H9 (cell line): ENCODE measurements at places on chromosomes 1 and 21. TPM values are rescaled to one million over a fixed set of nuclear protein-coding genes. Genes with fewer than 3 reads are reported as not detected.

DNA sequence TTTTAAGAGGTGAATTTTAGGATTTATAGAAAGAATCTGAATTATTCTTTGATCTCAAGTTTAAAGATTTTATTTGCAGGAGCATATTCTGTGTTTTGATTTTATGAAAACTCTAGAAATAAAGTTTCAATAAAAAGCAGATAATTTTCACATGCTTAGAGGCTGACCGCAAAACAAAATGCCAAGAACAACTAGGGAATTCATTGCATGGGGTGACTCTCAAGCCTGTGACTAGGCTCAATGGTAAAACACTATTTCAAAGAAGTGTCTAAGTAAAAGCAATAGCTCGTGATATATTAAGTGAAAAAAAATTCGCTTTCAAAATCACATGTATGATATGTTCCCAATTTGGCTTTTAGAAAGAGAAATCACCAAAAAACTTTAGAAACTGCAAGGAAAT, 49.6 kb downstream of the RPL5 start:
- H3K4me3 ChIP-seq: no peak overlapping the region
- no peak overlapping the region for H3K27ac ChIP-seq
- no peaks in the 10 kb centered on the region for H3K4me1 ChIP-seq
- no peak for DNase-seq

- no peak for DNase-seq
- no peaks in the 10 kb centered on the region for H3K27me3 ChIP-seq
- H3K36me3 ChIP-seq: no peaks in the 10 kb centered on the region
Measured at GRCh38 chr1:197763769-197764168, 11.5 kb downstream of the DENND1B start.

The PGLYRP4 gene
- total RNA-seq: not detected in 2 replicates

The NBPF14 gene
- 3.5 and 4.9 TPM in 2 replicates for total RNA-seq

The HAO2 gene
- 0.13 and 0.61 TPM in 2 replicates for total RNA-seq

The IKBKE gene
- 5.7 and 6.6 TPM in 2 replicates for total RNA-seq

The SERPINC1 gene
- total RNA-seq: not detected in 2 replicates

The REG4 gene
- total RNA-seq: not detected in 2 replicates

- H3K27me3 ChIP-seq: peaks cover 8% of the 10 kb centered on the region; the same call in 1 of the 2 replicates
- DNase-seq: no peak
- H3K36me3 ChIP-seq: peaks cover 4% of the 10 kb centered on the region; the same call in 1 of the 2 replicates
- no peak overlapping the region for H3K27ac ChIP-seq
- H3K4me3 ChIP-seq: no peak overlapping the region
- H3K4me1 ChIP-seq: no peaks in the 10 kb centered on the region
Measured at GRCh38 chr1:9293241-9293532, 493 bp downstream of the SPSB1 start.

- H3K27me3 ChIP-seq: no peaks in the 10 kb centered on the region
- H3K4me1 ChIP-seq: no peaks in the 10 kb centered on the region
- DNase-seq: no peak
- H3K27ac ChIP-seq: no peak overlapping the region
- H3K36me3 ChIP-seq: no peaks in the 10 kb centered on the region
Measured at GRCh38 chr1:81477710-81478109, 323.0 kb upstream of the ADGRL2 start.

DNA sequence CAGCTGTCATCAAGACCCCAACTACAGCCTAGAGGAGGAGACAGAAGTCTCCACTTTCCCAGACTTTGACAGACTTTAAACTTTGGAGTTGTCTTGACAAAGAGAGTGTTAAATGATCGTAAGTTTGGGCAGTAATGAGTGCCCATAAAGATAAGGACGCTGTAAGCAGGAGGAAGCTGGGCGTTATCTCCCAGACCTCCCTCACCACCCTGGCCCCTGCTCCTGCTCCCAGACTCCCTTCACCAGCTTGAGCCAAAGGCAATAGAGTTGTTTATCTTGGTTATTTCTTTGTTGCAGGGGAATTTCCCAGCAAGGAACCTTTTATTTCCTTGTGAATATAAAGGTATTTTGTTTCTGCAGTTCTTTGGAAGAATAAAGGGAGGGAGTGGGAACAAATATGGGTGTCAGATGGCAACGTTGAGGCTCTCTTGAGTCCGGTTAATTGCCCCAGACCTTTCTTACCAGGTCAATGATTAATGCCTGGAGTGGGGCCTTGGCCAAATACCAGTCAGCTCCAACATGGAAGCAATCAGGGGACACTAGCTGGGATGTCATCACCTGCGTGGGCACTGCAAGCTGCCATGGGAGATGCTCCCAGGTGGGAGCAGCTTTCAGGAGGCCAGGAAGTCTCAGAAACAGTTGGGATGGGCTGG, 4.4 kb downstream of the PIGR start:
- no peaks in the 10 kb centered on the region for H3K4me1 ChIP-seq
- no peaks in the 10 kb centered on the region for H3K27me3 ChIP-seq
- H3K36me3 ChIP-seq: no peaks in the 10 kb centered on the region
- no peak overlapping the region for H3K4me3 ChIP-seq

DNA sequence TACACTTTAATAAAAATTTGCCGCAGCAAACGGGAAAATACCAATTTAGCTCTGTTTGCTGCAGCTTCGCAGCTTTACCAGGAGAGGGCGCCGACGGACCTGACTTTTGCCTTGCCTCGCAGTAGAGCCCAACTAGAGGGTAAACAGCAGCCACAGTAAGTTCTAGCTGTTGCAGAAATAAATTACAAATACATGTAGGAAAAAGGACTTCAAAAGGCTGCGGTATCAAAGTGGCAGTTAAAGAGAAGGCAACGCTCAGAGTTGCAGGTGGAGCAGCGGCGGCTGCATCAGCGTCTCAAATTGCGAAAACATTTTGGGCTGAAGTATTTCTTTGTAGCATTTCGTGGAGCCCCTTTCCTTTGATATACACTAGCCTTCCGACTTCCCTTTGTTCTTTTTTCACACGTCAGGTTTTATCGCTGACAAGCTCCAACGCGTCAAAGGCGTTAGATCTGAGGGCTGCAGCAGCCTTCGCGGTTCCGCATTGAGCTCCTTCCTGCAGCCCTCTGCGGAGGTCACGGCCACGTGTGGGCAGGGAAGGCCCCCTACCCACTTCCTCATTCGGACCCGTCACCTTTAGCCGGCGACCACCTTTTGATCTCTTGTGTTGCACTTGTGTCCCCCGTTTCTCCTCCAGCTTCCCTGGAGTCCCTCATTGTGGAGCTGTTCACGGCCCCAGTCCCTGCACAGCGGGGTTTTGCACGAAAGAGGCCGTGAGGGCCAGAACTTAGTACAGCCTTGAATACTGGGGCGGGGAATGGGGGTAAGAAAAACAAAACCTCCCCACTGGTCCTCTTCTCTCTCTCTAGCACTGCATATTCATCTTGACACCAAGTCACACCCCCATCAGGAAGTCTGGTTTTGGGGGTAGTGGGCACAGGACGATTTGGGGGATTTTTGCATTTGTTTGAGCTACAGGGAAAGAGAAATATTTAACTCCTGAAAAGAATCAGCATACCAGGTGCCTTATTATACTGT, 72.8 kb downstream of the S1PR1 start:
- H3K4me3 ChIP-seq: peak overlapping the region; percentile 83
- peak; percentile 61 for DNase-seq
- peaks cover 3% of the 10 kb centered on the region; the same call in 1 of the 2 replicates for H3K4me1 ChIP-seq
- no peaks in the 10 kb centered on the region; the same call in 2 of the 3 replicates for H3K36me3 ChIP-seq

The C2CD4D gene
- 0.79 and 0.86 TPM in 2 replicates for total RNA-seq

DNA sequence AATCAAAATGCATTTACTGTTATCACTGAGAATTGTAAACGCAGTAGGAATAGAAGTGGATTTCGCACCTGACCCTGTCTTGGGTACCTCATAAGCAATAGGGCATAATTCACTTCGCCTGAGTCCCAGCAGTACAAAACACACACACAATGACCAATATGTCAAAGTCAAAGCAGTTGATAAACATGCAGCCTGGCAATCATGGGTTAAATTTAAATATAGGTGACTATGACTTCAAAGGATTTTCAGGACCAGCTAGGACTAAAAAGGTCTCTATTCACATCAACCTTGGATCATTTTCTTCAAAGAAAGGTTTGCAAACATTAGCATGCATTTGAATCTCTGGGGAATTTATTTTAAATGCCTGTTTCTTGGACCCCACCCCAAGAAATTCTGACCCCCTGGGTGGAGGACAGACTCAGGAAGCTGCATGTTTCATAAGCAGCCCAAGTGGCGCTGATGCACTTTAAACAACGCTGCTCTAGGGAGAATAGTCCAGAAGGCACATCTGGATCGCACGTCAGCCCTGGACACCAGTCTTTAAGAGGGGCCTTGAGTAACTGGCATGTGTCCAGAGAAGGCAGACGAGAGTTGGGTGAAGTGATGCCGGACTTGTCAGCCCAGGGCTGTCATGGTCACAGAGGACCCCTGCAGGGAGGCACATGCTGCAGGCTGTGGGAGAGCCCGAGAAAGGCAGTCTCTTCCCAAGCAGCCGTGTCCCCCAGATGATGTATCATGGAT, 55.7 kb upstream of the EFHD2 start:
- DNase-seq: no peak
- H3K4me3 ChIP-seq: no peak overlapping the region
- no peaks in the 10 kb centered on the region for H3K36me3 ChIP-seq
- H3K27me3 ChIP-seq: no peaks in the 10 kb centered on the region
- H3K4me1 ChIP-seq: no peaks in the 10 kb centered on the region

DNA sequence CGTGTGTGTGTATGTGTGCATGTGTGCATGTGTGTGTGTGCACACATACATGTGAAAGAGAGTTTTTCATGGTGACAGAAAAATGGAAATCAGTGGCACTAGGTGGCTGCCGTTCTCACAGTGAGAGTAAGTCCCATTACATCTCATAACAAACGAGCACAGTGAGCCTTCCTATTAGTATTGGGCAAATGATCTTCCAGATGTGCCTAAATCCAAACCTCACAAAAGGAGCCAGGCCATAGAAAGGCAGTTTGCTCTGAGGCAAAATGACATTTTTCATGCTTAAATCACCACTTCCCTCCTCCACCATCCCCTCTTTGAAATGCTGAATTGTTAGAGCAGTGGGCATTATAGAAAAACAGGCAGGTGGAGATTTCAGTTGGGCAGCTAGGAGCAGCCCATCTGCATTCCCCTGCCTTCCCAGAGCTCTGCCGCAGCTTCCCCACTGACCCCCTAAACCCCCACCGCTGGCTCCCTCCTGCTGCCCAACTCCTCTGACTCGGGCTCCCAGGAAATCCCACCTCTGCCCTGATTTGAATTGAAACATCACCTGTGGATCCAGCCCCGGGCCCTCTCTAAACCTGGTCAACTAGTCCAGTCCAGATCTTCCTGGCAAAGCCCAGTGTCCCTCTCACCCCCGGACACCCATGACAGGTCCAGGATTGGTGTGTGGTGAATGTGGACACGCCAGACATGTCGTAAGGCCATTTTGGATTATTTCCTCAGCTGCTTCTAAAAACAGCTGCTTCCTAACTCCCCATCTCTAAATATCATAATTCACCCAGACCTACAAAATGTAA, 190.5 kb downstream of the SEC16B start:
- peaks cover 2% of the 10 kb centered on the region; the same call in 1 of the 2 replicates for H3K4me1 ChIP-seq
- no peaks in the 10 kb centered on the region for H3K36me3 ChIP-seq
- H3K27me3 ChIP-seq: no peaks in the 10 kb centered on the region
- no peak overlapping the region for H3K4me3 ChIP-seq
- DNase-seq: no peak
- no peak overlapping the region for H3K27ac ChIP-seq

DNA sequence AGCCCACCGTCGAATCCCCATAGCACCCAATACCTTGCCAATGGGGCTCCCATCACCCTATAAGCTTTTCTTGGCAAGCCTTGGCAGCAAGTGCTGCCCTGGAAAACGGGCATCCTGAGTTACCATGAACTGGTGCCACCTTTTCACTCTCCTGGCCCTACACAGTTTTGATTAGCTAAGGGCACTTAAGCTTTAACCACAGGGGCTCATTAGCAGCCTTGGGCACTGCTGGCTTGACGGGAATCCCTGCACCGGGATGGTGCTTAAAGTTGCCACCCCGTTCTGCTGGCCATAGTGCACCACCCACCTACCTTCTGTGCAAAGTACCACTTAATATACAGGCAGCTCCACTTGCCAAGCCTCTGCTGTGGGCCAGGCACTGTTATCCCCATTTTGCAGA, 13.7 kb downstream of the PARS2 start:
- no peaks in the 10 kb centered on the region for H3K4me1 ChIP-seq
- no peak overlapping the region for H3K4me3 ChIP-seq
- H3K27me3 ChIP-seq: no peaks in the 10 kb centered on the region
- no peak overlapping the region for H3K27ac ChIP-seq

DNA sequence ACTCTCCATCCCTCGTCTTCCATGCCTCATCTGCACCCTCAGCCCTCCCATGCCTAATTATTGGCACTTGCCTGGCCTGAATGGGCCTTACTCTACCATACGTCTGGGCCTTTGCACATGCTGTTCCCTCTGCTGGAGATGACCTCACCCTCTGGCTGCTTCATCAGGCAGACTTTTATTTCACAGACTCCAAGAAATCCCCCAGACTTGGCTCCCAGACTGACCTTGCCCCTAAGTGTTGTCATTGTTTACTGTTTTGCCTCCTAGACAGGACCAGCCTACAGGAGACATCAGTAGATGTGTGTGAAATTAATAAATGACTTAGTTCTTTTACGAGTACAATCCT, 5.2 kb upstream of the AHDC1 start:
- no peak overlapping the region for H3K27ac ChIP-seq
- H3K4me1 ChIP-seq: peaks cover 10% of the 10 kb centered on the region; the same call in 1 of the 2 replicates
- DNase-seq: no peak
- no peak overlapping the region for H3K4me3 ChIP-seq

DNA sequence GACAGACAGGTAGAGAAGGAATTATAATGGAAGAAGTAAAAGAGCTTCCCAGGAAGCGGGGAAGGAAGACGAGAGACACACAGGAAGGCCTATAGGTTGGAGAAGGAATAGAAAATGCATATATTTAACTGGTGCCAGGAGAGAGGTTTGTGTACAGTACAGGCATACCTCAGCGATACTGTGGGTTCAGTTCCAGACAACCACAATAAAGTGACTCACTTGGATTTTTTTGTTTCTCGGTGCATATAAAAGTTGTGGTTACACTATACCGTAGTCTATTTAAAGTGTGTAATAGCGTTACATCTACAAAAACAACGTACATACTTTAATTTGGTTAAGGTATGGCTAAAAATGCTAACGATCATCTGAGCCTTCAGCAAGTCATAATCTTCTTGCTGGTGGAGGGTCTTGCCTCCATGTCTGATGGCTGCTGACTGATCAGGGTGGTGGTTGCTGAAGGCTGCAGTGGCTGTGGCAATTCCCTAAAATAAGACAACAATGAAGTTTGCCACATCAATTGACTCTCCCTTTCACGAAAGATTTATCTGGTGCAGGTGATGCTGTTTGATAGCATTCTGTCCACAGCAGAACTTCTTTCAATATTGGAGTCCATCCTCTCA, 16.0 kb downstream of the YARS1 start:
- H3K27ac ChIP-seq: no peak overlapping the region
- no peaks in the 10 kb centered on the region for H3K27me3 ChIP-seq
- DNase-seq: no peak

DNA sequence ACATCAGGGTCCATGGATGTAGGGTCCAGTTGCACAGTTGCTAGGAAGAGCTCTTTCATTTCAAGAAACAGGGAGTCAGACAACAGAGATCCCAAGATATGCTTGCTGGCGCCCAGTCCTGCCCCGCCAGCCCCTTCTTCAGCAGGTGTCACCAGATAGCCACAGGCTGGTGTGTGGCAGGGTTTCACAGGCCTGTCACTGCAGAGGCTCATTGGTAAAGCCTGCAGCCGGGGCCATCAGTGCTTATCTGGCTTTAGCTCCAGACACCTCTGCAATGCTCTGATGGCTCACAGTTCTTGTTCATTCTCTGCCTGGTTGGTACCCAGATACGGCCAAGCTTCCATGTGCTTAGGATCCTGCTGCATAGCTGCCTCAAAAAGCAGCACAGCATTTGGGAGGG, 12.4 kb upstream of the ZNF124 start:
- no peaks in the 10 kb centered on the region for H3K4me1 ChIP-seq
- peaks cover 17% of the 10 kb centered on the region for H3K36me3 ChIP-seq
- no peak overlapping the region for H3K4me3 ChIP-seq
- no peak overlapping the region for H3K27ac ChIP-seq
- no peak for DNase-seq
- H3K27me3 ChIP-seq: no peaks in the 10 kb centered on the region
